ENCODE measurements at places on chromosomes 3 and 15. TPM values are rescaled to one million over a fixed set of nuclear protein-coding genes. Genes with fewer than 3 reads are reported as not detected.

GRCh38 chr3:64995857-64996551 is 308.2 kb upstream of the ADAMTS9 start:
- H3K27me3 ChIP-seq: no peaks in the 10 kb centered on the region
- 0 out of 2 replicates have a peak, but pooled peaks cover 5% of the 10 kb centered on the region for H3K4me1 ChIP-seq
- H3K36me3 ChIP-seq: no peaks in the 10 kb centered on the region
- no peak overlapping the region for H3K4me3 ChIP-seq

- no peaks in the 10 kb centered on the region for H3K36me3 ChIP-seq
- no peaks in the 10 kb centered on the region for H3K27me3 ChIP-seq
- no peak overlapping the region for H3K27ac ChIP-seq
- H3K4me3 ChIP-seq: no peak overlapping the region
- H3K4me1 ChIP-seq: no peaks in the 10 kb centered on the region
Observed at GRCh38 chr15:31470756-31471155, 144.1 kb downstream of the KLF13 start.

GRCh38 chr3:71874618-71875017 is 89.7 kb upstream of the PROK2 start:
- DNase-seq: no peak
- H3K36me3 ChIP-seq: no peaks in the 10 kb centered on the region
- no peak overlapping the region for H3K27ac ChIP-seq
- no peaks in the 10 kb centered on the region for H3K27me3 ChIP-seq

DNA sequence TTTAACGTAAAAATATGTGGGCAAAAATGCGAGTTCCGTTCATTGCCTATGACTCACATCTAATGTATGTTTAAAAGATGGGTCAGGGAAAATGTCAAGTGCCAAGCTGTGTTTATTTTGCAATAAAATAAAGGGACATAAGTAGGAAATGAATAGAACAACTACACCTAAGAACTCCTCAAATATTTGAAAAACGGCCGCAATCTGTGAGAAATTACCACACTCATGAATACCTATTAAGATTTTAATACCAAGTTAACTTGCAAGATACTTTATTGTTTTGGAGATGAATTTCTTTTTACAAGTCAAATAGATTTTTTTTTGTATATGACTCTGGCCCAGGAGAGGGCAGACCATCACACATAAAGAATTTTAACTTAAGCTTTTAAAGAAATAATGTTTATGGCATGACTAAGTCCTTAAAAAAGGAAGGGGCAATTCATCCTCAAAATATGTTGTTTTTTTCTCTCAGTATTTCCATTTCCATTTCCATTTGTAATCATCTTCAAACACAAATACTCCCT is 152.7 kb downstream of the SUCNR1 start:
- H3K4me3 ChIP-seq: no peak overlapping the region
- no peaks in the 10 kb centered on the region for H3K36me3 ChIP-seq
- no peaks in the 10 kb centered on the region for H3K27me3 ChIP-seq
- H3K27ac ChIP-seq: no peak overlapping the region
- H3K4me1 ChIP-seq: no peaks in the 10 kb centered on the region
- peak; percentile 11 for DNase-seq

DNA sequence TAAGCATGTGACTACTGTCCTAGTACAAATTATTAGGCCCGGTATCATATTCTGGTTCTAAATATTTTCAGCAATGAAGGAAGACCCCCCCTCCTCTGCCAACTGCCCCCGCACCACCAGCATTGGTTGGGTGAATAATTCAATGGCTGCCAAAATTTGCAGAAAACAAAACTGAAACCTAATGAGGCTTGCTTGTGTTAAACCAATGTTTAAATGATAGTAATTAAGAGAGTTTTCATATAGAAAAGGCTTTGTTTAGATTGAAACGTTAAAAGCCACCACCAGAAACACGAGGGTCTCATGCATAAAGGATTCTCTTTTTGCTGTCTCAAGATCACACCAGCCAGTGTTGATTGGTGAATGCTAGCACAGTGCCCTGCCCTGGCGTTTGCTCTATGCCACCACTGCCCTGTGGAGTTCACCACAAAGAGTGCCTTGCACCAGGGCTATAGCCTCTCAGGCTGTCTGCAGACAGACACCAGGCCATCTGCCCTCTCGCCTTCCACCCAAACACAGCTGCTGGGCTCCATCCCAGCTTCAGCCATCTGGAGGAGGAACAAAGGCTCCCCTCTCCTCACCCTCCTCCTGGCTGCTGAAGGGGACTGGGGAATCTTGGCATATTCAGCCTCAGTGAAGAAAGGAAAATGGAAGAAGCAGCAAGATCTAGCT is 200.3 kb upstream of the PFN2 start:
- H3K36me3 ChIP-seq: no peaks in the 10 kb centered on the region
- H3K4me1 ChIP-seq: no peaks in the 10 kb centered on the region
- no peak overlapping the region for H3K4me3 ChIP-seq
- H3K27ac ChIP-seq: no peak overlapping the region

GRCh38 chr3:174529298-174529697 is 329.8 kb upstream of the NAALADL2 start:
- H3K4me3 ChIP-seq: no peak overlapping the region
- H3K36me3 ChIP-seq: no peaks in the 10 kb centered on the region
- no peak for DNase-seq
- no peak overlapping the region for H3K27ac ChIP-seq
- no peaks in the 10 kb centered on the region for H3K27me3 ChIP-seq

DNA sequence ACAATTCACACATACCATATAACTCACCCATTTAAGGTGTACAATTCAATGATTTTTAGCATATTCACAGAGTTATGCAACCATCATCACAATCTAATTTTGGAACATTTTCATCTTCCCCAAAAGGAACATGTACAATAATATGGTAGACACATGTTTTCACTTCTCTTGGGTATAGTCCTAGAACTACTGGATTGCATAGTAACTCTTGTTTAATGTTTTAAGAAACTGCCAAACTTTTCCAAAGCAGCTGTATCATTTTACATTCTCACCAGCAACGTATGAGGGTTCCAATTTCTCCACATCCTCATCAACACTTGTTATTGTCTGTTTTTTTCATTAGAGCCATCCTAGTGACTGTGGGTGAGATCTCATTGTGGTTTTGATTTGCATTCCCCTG is 14.3 kb downstream of the BNC1 start:
- no peak for DNase-seq
- H3K4me3 ChIP-seq: no peak overlapping the region
- H3K27ac ChIP-seq: no peak overlapping the region
- no peaks in the 10 kb centered on the region for H3K27me3 ChIP-seq

- no peak overlapping the region for H3K4me3 ChIP-seq
- no peak for DNase-seq
- H3K4me1 ChIP-seq: no peaks in the 10 kb centered on the region
- H3K27ac ChIP-seq: no peak overlapping the region
- no peaks in the 10 kb centered on the region for H3K27me3 ChIP-seq
Observed at GRCh38 chr3:104632521-104632920, 734.2 kb upstream of the ALCAM start.

DNA sequence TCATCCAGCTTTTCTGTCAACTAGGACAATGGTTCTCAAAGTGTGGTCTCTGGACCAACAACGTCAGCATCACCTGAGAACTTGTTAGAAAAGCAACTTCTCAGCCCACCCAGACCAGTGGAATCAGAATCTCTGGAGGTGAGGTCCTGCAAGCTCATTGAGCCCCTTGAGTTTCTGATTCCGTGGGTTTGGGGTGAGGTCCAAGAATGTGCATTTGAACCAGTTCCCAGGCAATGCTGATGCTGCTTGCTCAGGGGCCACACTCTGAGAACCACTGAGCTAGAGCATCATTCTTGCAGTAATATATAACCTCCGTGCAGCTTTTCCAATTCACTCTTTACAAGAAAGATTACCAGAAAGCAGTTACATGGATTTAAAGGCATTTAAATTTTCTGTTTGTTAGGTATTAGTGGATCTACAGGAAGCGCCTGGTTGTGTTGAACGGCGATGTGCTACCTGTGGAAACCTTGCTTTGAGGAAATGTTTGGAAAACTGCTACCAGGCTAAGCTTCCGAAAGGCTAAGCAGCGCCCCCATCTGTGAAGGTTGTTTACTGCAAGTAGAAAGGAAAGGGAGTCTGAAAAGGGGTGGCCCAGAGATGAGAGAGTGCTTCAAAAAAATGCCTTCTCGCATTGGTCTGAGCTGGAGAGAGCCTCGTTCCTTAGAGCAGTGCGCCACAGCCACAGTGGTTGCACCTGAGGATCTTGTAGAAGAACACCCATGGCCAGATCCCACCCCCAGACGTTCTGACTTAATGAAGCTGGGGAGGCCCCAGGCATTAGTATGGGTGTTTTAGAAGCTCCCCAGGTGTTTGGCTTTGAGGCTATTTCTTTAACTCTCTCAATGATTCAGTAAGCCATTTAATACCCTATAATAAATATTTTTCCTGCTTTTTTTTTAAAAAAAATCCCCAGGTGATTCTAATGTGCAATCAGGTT is 50.0 kb downstream of the RLBP1 start:
- no peak overlapping the region for H3K27ac ChIP-seq
- no peak overlapping the region for H3K4me3 ChIP-seq
- no peaks in the 10 kb centered on the region for H3K36me3 ChIP-seq
- peak; percentile 79 for DNase-seq
- no peaks in the 10 kb centered on the region for H3K27me3 ChIP-seq

- no peaks in the 10 kb centered on the region for H3K36me3 ChIP-seq
- no peak overlapping the region for H3K27ac ChIP-seq
- no peaks in the 10 kb centered on the region for H3K4me1 ChIP-seq
- H3K27me3 ChIP-seq: no peaks in the 10 kb centered on the region
- no peak for DNase-seq
Observed at GRCh38 chr3:137820366-137820765, 56.3 kb downstream of the SOX14 start.

GRCh38 chr15:99477791-99478471 is 87.9 kb upstream of the MEF2A start:
- H3K27ac ChIP-seq: no peak overlapping the region
- no peaks in the 10 kb centered on the region for H3K27me3 ChIP-seq
- no peaks in the 10 kb centered on the region for H3K36me3 ChIP-seq
- DNase-seq: no peak

DNA sequence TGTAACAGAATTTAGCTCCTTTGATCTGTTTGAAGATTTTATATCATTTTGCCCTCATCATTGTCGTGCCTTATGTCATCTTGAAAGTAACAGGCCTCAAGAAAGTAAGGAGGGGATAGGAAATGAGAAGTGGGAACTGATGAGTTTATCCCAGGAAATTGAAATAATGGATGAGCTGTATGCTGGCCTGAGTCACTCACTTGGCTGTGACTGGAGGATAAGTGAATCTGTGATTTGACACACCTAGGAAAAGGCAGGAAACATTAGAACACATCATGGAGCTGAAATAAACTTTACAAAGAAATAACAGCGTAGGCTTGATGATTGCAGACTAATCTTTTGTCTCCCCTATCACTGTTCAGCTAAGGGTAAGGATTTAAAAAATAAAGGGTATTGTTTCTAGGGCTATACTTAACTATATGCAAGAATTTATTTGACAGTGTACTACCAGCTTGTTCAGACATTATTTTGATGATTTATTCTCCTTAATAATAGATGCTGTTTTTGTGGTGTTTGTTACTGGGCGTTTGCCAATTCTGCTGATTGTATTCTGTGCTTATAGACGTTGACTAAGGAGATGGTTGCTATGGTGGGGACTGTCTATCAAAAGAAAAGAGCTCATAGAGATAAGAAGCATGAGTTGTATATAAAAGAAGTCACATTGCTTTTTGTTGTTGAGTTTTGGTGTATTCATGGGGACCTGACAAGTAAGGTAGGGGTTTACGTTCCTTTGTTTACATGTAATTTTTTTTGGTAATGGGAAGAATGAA is 105.6 kb upstream of the ROPN1 start:
- H3K36me3 ChIP-seq: no peaks in the 10 kb centered on the region
- no peak for DNase-seq
- no peaks in the 10 kb centered on the region for H3K4me1 ChIP-seq
- H3K4me3 ChIP-seq: no peak overlapping the region
- H3K27ac ChIP-seq: no peak overlapping the region
- H3K27me3 ChIP-seq: no peaks in the 10 kb centered on the region

DNA sequence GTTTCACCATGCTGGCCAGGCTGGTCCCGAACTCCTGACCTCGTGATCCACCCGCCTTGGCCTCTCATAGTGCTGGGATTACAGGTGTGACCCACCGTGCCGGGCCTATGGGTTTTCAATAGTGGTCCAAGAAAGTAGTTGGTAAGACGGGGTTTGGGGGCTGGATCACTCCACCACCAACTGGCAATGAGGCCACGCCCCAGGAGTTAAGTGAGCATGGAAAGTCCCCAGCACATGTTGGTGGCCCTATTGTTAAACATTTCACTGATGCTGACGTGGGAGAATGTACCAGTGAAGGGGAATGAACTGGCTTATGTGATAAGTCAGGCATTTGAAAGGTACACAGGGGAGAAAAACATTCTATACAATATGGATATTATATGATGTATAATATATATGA is 80.4 kb downstream of the CHRD start:
- no peak overlapping the region for H3K27ac ChIP-seq
- no peak overlapping the region for H3K4me3 ChIP-seq
- H3K27me3 ChIP-seq: no peaks in the 10 kb centered on the region
- H3K36me3 ChIP-seq: no peaks in the 10 kb centered on the region
- no peak for DNase-seq

DNA sequence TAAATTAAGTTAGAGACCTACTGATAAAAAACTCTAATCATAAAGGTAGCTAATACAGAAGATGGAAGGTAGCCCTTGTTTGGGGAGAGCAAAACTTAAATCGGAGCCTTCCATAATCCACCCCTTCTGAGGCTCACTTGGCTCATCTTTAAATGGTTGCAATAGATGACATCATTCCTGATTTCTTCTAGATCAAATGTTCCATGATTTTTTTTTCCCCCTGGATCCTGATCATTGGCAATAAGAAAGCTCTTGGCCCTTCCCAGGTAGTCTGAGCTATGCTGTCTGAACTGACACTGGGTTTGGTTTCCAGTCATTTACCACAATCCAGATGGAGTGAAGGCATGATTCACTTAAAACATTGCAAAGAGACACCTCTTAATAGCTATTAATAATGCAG is 92.5 kb downstream of the PIK3R4 start:
- H3K27me3 ChIP-seq: no peaks in the 10 kb centered on the region
- H3K4me1 ChIP-seq: no peaks in the 10 kb centered on the region
- H3K27ac ChIP-seq: no peak overlapping the region

DNA sequence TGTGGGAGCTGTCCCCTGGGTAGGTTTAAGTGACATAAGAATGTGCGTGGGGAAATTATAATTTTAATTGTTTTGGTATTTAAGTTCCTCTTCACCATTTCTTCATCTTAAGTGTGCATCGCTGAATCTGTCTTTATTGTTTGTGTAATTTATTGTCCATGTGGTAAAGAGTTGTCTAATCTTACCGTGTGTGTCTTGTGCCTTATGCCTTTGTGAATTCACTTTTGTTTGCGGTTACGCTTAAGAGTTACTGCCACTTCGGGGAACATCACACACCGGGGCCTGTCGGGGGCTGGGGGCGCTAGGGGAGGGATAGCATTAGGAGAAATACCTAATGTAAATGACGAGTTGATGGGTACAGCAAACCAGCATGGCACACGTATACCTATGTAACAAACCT is 767 bp downstream of the WDR48 start:
- H3K4me3 ChIP-seq: peak overlapping the region; percentile 80
- H3K36me3 ChIP-seq: no peaks in the 10 kb centered on the region
- peak overlapping the region; percentile 91 for H3K27ac ChIP-seq
- H3K27me3 ChIP-seq: no peaks in the 10 kb centered on the region
- no peaks in the 10 kb centered on the region for H3K4me1 ChIP-seq
- DNase-seq: peak; percentile 3

TEX55 gene
- total RNA-seq: not detected

CYP19A1 gene
- 0.77 TPM for total RNA-seq

NME9 gene
- total RNA-seq: not detected

MST1 gene
- total RNA-seq: 15.4 TPM

GLCE gene
- 9.1 TPM for total RNA-seq

Measured in Caco-2 (cell line).